ENCODE measurements at places on chromosomes 6 and 20.
A peak's percentile ranks its signal among the peaks of the same experiment; 100 is the strongest.

GRCh38 chr20:40675599-40676221 lies 13.3 kb downstream of the MAFB start:
- no peak for DNase-seq

DNA sequence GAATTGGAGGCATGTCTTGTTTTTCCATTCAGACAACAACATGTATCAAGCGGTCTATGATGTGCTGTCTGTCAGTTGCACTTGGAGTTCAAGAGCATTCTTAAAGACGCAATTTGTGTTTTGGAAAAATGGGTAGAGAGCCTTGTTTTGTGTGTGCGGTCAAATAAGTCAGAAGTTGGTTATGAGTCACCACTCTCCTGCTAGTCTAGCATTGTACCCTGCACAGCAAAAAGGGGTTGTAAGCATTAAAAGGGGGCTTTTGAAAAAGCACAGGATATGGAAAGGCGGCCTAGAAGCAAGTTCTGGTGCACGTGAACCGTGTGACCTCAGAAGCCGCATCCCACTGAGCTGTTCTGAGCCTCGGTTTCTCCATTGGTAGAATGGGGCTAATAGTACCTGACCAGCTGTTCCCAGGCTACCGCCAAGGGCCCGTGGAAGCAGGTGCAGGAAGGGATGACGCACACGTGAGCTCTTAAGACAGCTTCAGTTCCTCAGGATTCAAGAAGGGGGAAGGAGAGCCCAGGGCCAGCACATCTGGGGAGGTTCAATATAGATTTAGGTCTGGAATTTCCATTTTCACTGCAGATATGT lies 61.6 kb upstream of the SNX9 start:
- DNase-seq: no peak

DNA sequence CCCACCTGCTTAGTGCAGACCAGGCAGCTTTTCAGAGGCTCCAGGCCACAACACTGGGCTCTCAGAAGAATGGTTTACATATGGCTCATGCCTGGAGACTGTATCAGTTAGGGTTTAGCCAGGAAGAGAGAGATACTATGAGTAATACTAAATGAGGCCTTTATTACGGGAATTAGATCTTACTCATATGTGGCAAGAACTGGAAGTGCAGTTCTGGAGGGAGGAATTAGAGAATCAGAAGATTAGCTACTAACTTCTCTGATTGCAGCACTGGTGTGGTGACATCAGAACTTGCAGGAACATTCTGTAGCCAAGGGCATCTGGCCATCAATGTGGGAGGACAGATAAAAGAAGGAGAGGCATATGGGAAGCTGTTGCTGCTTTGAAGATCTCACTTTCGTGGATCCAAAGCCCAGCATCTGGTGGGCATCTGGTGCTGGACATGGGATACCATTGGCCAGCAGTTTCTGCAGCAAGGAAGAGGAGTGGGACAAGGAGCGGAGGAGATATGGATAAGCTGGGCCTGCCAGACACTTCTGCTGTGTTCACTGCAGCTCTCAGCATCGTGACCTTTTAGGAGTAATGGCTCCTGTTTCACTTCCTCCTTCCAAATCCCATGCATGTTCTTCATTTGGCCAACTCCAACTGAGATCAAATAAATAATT lies 248.5 kb downstream of the BTBD3 start:
- DNase-seq: no peak

DNA sequence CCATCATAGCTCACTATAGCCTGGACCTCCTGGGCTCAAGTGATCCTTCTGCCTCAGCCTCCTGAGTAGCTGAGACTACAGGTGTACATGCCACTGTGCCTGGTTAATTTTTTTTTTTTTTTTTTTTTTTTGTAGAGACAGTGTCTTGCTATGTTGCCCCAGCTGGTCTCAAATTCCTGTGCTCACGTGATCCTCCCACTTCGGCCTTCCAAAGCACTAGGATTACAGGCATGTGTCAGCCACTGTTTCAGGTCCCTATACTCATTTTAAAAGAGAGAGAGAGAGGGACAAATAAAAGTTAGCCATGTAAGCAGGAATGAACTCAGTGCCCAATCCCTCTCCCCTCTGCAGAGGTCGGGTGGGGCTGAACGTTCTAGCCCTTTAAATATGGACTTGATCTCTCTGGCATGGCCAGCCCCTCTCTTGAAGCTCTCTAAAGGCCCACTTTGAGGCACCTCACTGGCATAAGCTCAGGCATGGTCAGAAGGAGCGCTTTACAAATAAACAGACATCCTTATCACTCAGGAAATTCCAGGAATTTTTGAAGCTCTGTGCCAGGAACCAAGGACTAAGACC lies 9.0 kb upstream of the SERPINB1 start:
- DNase-seq: no peak

DNA sequence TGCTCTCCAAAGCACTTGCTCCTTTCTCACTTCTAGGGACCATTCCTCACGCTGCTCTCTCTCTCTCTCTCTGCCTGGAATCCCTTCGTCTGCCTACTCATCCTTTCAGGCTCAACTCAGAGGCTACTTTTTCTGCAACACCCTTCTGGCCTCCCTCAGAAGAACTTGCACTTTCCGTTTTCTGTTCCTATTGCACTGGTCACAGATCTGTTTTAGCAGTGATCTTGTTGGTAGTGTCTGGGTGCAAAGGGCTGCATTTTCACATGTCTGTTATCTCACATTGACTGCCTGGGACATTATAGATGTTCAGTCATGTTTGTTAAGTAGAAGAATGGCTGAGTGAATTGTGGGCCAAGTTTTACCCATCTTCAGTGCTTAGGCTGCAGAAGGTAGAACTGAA lies 63.5 kb downstream of the RIN2 start:
- DNase-seq: no peak

DNA sequence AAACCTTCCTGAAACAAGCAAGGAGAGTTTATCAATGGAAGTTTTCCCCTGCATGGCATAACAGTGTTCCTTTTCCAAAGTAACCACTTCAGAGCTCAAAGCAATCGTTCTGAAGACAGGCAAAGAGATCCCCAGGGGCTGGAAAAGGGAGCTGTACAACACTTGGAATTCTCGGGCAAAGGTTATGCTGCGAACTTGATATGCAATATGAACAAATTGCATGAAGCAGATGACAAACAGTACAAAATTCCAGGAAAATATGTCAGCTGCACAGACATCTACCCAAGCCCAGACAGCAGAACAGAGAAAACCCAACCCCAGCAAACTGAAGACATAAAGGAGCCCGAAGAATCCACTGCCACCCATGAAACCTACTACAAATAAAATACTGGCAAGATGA lies 18.4 kb downstream of the POPDC3 start:
- no peak for DNase-seq

GRCh38 chr6:131660195-131660594 lies 23.1 kb downstream of the ENPP3 start:
- DNase-seq: no peak

DNA sequence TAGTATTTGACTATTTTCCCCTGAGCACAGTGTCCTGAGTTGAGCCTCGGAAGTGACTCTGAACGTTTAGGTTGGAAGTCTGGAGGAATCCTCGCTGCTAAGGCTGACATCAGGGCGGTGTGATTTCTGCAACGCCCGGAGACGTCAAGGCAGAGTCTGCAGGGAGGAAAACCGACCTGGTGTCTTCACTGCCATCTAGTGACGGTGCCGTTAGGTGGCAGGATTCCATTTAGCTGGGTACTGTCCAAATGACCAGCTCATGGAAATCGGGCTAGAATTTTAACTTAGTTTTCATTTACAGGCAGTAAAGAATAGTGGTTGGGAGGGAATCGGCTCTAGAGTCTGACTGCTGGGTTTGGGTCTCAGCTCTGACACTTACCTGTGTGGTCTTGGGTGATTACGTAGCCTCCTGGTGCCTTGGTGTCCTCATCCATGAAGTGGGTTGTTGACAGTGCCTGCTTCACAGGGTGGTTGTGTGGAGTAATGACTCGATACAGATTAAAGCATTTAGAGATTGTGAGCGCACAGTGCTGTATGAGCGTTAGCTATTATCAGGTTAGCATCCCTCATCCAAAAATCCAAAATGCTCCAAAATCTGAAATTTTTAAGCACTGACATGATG lies 35.0 kb downstream of the FOXF2 start:
- peak; percentile 30 for DNase-seq

DNA sequence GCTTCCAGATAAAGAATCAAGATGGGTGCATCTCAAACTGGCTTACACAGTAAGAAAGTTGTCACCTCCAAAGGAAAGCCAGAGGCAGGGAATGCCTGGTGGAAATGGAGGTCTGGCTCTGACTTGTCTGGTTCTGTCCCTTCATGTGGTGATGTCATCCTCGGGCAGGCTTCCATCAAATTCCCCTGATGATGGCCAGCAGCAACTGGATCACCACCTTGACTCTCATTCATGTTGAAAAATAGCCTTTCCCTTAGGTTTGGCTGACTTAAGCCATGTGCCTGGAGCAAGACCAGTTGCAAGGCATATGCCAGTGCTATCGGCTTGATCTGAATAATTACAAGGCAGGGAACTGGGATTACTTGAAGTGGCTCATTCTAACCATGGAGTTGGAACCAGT lies 28.8 kb downstream of the IMPG1 start:
- DNase-seq: no peak

DNA sequence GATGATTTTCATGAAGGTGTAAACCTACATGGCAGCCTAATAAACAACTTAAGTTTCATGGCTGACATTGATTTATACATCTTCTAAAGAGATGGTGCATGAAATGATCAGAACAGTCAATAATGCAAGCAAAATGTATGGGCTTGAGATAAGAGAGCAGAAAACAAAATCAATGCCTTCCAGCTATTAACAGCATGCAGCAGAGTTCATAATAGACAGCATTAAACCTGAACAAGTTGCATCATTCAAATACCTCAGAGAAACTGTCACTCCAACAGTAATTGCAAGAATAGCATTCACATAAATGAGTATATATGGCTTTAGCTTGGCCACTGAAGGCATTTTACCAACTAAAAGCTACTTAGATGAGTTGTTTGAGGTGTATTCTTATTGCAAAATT lies 319.6 kb upstream of the ARID1B start:
- DNase-seq: no peak

GRCh38 chr6:116528780-116529179 lies 16.7 kb downstream of the TRAPPC3L start:
- DNase-seq: no peak

- DNase-seq: peak; percentile 34
Measured at GRCh38 chr20:47785854-47786764, 828 bp upstream of the SULF2 start.

DNA sequence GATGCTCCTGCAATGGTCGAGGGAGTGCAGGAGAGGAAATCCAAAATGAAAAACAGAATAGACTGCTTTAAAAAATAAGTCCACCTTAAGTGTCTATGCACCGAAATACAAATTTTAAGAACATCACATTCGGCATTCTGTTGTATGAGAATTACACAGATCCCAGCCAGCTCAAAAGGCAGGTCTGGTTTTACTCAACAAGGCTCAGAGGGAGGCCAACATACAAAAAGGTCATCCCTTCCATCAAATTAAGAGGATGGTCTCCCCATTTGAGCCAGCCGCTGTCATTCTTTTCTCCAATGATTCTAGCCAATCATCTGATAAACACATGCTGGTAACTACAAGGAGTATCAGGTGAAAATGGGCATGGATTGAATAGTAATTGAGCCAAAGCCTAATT lies 7.9 kb downstream of the ATXN1 start:
- no peak for DNase-seq

DNA sequence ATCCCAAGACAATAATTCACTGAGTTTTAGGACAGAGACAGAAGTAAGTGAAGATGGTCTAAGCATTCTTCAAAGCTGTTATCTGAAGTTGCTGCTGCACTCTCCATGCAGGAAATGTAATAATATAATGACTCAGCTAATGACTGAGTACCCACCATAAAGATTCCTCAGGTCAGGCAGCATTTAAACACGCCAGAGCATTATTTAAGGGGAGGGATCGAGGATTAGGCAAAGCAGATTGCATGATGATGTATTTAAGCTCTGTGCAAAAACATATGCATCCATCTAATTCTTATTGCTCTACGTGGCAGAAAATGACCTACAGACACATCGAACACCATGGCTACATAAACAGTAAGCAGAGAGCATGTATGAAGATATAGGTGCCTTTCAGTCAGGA lies 216.4 kb downstream of the UNC5CL start:
- no peak for DNase-seq

DNA sequence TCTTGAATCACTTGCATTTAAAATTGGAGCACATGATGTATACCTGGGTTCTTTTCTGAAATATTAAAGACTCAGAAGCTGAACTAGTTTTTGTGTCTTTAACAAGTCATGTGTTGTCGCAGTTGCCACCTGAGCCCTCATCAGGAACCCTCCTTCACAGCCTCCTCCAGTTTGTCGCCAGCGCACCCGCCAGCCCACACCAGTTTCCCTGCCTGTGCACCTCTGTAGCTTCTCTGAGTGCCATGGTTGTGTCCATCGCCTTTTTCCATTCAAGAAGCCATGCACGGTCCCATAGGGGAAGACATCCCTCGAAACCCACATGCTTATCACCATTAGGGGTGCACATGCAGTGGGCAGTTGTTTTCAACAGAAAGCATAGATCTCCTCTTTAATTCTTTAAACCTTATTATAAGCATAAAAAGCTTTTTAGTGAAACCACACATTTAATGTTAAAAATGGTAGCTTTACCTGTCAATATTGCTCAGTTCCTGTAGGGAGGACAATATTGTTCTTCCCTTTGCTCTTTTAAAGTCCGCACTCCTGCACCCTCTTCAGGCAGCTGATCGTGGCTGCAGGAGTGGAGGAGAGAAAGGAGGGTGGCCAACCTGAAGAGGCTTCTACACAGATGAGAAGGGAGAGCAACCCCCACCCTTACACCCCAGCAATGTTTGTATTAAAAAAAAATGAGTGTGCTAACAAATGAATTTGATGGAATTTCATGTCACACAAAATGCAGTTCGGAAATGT lies 121.9 kb downstream of the CFAP61 start:
- DNase-seq: no peak
